HT1080 (cell line): ENCODE measurements at places on chromosomes 6 and 20. TPM values are rescaled to one million over a fixed set of nuclear protein-coding genes. Genes with fewer than 3 reads are reported as not detected.

Gene EYS
- total RNA-seq = 0.20 and 0.87 TPM in 2 replicates

Gene NKX2-2
- total RNA-seq = 0.13 TPM in 1 of 2 replicates, not detected in the other

Gene ANKRD6
- total RNA-seq = 1.0 and 1.2 TPM in 2 replicates

Gene YWHAB
- total RNA-seq = 78.0 and 139 TPM in 2 replicates

Gene HCK
- total RNA-seq = not detected in 2 replicates

Gene GSTA3
- not detected in 2 replicates for total RNA-seq

Gene GSTA1
- total RNA-seq = not detected in 2 replicates

Gene NRM
- total RNA-seq = 11.2 and 18.5 TPM in 2 replicates

Gene BCKDHB
- 9.4 and 11.5 TPM in 2 replicates for total RNA-seq

Gene EEF1A2
- total RNA-seq = 203 and 276 TPM in 2 replicates

Gene SLC25A27
- 0.90 and 2.7 TPM in 2 replicates for total RNA-seq

Gene ENPP1
- 17.9 and 24.7 TPM in 2 replicates for total RNA-seq

Gene SLC22A23
- total RNA-seq = 3.3 and 3.9 TPM in 2 replicates

Gene MAS1
- not detected in 2 replicates for total RNA-seq

Gene REM1
- not detected in 2 replicates for total RNA-seq

Gene MLIP
- not detected in 2 replicates for total RNA-seq

Gene HDGFL1
- not detected in 2 replicates for total RNA-seq

Gene FLRT3
- total RNA-seq = 3.0 and 4.0 TPM in 2 replicates

Gene TBX18
- 5.1 and 5.9 TPM in 2 replicates for total RNA-seq

Gene C20orf144
- 0.16 TPM in 1 of 2 replicates, not detected in the other for total RNA-seq

Gene F13A1
- total RNA-seq = not detected in 2 replicates

Gene PDE7B
- total RNA-seq = 0.47 and 1.3 TPM in 2 replicates

Gene MUC22
- total RNA-seq = not detected in 2 replicates

Gene TGM3
- not detected in 2 replicates for total RNA-seq

Gene SYNDIG1
- 0.67 and 1.1 TPM in 2 replicates for total RNA-seq

Gene IRF4
- 0.10 TPM in 1 of 2 replicates, not detected in the other for total RNA-seq

Gene SLC2A10
- 0.55 TPM in 1 of 2 replicates, not detected in the other for total RNA-seq

Gene C2
- total RNA-seq = 0.13 TPM in 1 of 2 replicates, not detected in the other

Gene ZNF334
- not detected in 2 replicates for total RNA-seq

Gene ARMH2
- total RNA-seq = not detected in 2 replicates

Gene CALHM5
- total RNA-seq = 1.0 and 1.3 TPM in 2 replicates

Gene PMEPA1
- 6.3 and 7.9 TPM in 2 replicates for total RNA-seq

Gene CD93
- 0.03 and 0.20 TPM in 2 replicates for total RNA-seq

Gene DDR1
- total RNA-seq = 34.8 and 37.0 TPM in 2 replicates
